Kidney tubule cell (primary cell): ENCODE measurements at places on chromosomes 4 and X.

DNA sequence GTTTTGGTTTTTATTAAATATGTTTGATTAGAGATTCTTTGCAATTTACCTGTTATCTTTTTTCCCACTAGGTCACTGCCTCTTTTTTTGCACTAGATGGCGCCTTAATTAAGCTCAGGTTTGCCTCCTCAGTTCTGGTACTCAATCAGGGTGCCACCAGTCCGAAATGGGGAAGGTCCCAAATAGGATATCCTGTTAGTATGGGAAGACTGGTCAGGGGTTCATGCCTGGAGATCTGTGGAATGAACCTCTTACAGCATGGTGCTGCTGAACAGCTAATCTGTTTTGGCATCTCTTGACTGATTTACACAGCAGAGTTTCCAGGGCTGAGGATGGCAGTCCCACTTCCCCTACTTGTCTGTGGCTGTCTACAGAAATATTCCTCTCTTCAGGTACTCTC, 24.2 kb upstream of the VSIG1 start:
- DNase-seq = peak; percentile 14

GRCh38 chrX:70279081-70279480, 2.9 kb upstream of the RAB41 start:
- DNase-seq = no peak

DNA sequence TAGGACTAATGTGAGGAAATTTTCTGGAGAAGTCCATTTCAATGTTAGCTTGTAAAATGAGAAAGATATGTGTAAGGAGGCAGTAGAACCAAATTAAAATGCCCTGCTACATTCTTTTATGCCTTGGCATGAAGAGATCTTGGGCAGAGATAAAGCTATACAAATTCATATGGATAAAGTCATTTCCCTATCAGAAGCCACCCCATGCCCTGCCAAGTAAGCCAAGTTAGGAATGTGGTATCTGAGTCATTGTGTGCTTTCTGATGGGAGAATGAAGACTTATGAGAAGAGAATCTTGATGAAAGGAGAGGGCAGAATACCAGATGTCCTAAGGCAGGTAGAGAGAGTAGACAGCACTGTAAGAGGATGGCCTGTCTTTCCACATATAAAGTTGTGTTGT, 83.7 kb downstream of the TEX13A start:
- peak; percentile 61 for DNase-seq

- no peak for DNase-seq
These were observed 70.5 kb upstream of the COX18 start for GRCh38 chr4:73139991-73140390.

DNA sequence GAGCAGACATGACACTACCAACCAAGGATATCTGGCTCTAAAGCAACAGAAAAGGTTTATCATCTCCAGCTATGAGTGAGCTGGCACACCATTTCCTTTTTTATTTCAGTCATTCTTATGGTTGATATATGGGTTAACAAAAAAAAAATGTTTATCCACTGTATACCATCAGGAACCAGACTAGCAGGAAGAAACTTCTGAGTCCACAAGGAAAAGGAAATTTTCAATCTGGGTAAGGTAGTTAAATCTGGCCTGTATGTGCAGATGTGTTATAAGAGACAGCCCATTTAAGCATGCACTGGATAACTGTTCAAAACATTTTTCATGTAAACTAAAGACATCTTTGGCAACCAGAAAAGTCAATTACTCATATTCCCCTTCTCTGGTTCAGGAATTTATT, 35.0 kb downstream of the AMMECR1 start:
- DNase-seq = no peak

- no peak for DNase-seq
These were observed 52.7 kb upstream of the FTHL17 start for GRCh38 chrX:31124536-31124935.

GRCh38 chr4:95705323-95705722, 134.6 kb upstream of the PDHA2 start:
- no peak for DNase-seq

- peak; percentile 60 for DNase-seq
These were observed 41.1 kb downstream of the RFC1 start for GRCh38 chr4:39324897-39325613.

- DNase-seq = no peak
These were observed 48.8 kb upstream of the RBM47 start for GRCh38 chr4:40678421-40678820.

DNA sequence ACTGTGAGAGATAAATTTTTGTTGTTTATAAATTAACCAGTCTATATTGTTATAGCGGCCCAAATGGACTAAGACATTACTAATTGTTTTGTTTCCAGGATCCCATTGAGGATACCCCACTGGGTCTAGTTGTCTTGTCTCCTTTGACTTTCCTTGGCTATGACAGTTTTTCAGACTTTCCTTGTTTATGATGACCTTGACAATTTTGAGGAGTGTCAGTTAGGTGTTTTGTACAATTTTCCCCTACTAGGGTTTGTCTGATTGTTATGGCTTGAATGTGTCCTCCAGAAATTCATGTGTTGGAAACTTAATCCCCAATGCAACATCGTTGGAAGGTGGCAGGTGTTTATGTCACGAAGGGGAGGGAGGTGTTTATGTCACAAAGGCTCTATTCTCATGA, 89.6 kb upstream of the PITX2 start:
- DNase-seq = no peak

- no peak for DNase-seq
These were observed 121.1 kb upstream of the ATP6AP2 start for GRCh38 chrX:40459571-40460158.

GRCh38 chrX:8313844-8314243, 142.8 kb upstream of the VCX2 start:
- DNase-seq = no peak

DNA sequence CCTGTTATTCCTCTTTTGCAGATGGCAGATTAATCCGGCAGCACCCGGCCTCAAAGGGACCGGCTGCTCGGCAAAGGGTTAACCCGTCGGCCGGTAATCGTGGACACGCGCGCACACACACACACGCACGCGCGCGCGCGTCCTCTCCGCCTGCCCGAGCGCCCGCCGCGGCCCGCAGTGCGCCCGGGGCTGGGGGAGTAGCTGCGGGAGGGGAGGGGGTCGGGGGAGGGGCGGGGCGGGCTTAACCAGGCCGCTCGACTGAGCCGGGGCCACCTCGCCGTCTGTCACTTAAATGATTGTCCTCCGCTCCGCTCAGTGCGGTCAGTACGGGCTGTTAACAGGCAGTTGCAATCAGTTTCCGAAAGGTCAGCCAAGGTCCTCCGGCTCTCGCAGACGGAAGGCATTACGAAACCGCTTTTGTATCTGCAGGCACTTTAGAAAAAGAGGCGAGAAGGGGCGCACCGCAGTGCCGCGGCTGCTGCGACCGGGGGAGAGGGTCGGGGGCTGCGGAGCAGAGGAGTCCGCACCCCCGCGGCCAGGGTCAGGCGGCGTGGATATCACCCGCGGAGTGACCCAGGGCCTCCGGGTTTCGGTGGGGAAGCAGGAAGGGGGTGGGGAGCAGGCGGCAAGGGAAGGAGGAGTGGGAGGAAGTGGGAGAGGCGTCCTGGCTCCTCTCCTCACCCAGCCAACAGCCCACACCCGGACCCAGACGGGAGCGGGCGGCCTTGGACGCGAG, 57.3 kb upstream of the BCOR start:
- DNase-seq = peak; percentile 39

DNA sequence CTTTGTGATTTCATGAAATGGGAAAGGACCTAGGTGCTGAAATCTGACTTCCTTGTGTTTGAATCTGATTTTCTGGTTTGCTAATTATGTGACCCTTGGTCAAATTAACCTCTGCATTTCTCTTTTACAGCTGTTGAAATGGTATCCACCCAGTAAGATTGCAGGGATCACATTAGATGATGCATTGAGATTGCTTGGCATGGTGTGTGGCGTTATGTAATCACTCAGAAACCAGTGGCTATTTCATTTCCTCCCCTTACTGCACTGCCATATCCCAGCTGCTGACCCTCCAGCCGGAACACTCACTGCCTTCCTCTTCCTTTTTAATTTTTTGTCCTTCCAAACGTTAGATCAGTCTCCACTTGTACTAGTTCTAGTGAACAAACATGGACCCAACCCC, 79.0 kb downstream of the KLHL8 start:
- no peak for DNase-seq

- no peak for DNase-seq
These were observed 11.7 kb downstream of the CTAG1B start for GRCh38 chrX:154607370-154607769.

DNA sequence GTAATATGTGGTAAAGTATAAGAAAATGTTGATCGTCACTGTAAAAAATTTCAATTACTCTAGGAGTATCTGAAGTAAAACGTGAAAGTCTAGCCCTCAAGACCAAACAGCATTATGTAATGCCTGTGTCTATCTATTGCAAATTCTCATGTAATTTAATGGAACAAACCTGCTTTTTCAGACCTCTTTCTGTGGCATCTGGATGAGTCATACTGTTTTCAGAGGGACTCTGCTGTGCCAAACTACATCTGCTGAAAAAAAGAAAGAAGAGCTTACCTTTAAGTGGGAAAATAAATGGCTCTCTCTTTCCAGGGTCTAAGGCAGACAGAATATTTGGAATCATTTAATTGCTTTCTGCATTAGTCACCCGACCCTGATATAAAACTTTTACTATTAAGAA, 89.8 kb upstream of the ARMCX2 start:
- no peak for DNase-seq

DNA sequence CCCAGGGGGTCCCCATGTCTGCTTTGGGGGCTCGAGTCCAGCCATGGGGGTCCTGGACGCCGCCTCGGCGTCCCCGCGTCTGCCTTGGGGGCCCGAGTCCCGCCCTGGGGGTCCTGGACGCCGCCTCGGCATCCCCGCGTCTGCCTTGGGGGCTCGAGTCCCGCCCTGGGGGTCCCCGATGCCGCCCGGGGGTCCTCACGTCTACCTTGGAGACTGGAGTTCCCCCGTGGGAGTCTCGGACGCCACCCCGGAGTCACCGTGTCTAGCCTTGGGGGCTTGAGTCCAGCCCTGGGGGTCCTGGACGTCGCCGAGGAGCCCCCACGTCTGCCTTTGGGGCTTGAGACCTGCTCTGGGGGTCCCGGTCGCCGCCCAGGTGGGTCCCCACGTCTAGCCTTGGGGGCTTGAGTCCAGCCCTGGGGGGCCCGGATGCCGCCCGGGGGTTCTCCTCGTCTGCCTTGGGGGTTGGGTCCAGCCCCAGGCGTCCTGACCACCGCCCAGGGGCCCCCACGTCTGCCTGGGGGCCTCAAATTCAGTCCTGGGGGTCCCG, 1.1 kb upstream of the GTPBP6 start:
- DNase-seq = no peak

- no peak for DNase-seq
These were observed 22.7 kb downstream of the POU4F2 start for GRCh38 chr4:146661367-146661766.

DNA sequence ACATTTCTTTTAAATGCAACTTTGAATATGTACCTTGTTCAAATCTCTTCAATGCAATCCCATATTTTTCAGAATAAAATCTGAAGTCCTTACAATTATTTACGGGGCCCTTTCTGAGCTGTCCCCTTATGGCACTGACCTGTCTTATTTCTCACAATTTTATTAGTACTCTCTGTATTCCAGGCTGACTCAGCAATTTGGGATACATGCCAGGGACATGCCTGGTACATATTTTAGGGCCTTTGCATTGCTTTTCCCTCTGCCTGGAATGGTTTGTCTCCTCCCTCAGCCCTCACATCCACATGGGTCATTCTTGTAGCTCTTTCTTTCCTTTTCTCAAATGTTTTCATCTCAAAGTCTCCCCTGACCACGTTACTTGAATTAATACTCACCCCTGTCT, 172.2 kb upstream of the TECRL start:
- DNase-seq = peak; percentile 13

GRCh38 chrX:124238268-124238667, 94.2 kb upstream of the TEX13D start:
- DNase-seq = no peak

GRCh38 chr4:178309890-178310289, 867.7 kb upstream of the AGA start:
- DNase-seq = peak; percentile 46

- no peak for DNase-seq
These were observed 3.3 kb upstream of the BGN start for GRCh38 chrX:153491351-153491914.

GRCh38 chrX:96707804-96708203, 23.2 kb downstream of the DIAPH2 start:
- no peak for DNase-seq

GRCh38 chrX:103628386-103629317, at the start of gene TCEAL1:
TCEAL1 (plus strand) TSS chrX:103628975; CDS start chrX:103629917, 942 bp downstream.
- peak; percentile 42 for DNase-seq

DNA sequence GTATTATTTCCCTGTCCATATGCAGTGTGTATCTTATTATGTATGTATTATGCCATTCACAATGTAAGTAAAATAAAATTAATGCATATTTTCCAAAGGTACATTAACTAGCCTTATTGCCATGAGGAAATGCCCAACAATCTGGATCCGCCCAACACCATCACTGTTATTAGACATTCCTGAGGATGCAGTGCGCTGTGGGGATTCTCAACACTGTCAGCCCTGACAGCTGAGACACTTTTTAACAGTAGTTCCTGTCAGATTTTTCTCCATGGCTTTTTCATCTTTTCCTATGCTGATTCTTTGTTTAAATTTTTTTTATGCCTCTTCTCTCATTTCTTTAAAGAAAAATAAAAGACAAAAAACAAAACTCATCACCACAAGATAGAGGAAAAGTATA, 1632.9 kb upstream of the PABPC4L start:
- no peak for DNase-seq

- no peak for DNase-seq
These were observed 41.1 kb upstream of the HPGD start for GRCh38 chr4:174563399-174563798.

DNA sequence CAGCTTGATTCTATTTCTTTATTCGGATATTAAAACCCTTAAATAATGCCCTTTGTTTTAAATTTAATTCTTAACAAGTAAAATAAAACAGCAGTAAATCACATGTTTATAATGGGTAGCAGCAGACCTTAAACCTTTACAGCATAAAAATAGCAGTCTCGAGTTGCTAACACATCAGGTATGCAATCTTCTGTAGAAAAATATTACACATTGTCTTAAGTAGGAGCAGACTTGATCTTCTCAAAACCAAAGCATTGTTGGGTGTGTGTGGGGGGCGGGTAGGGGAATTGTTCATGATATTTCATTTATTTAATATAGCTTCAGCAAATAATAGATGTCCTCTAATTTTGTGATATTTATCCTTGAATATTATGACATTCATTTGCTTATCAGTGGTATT, 331.4 kb downstream of the PCDH7 start:
- no peak for DNase-seq

DNA sequence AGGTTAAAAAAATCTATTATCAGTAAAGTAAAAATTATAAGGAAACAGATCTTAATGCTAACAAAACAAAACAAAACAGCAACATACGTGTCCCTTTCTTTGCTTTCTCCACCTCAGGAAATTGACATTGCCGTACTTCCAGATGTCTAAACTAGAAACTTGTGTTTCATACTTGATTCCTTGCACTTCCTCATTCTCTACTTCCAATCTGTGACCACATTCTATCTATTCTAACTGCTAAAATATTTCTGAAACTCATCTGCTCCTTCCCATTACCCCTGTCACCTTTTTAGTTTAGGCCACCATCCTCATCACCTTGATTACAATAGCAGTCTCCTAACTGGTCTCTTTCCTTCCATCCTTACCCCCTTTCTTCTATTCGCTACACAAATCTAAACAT, 22.5 kb upstream of the RPA4 start:
- no peak for DNase-seq

- DNase-seq = peak; percentile 76
These were observed 1.6 kb upstream of the ZC4H2 start for GRCh38 chrX:64977830-64978229.
